ENCODE measurements at places on chromosomes 7 and 10.

DNA sequence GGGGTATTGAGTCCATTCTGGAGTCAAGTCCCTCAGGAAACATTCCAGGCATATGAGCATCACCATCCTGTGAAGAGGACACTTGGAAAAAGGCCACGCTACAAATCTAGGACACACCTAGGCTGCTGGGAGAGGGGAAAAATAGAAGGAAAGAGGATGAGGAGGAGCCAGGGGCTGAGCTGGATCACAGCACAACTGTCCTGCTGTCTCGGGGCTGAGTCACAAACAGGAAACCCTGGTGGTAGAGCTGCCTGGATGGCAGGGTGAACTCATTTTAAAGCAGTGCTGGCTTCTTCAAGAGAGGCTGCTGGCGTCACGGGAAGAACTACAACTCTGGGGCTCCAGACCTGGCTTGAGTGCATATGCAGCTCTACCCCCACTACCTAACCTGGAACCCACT lies 151.5 kb downstream of the RNF216 start:
- DNase-seq, result peak; percentile 29

- DNase-seq, result no peak
Observed at GRCh38 chr10:101478956-101479355, 109.1 kb downstream of the POLL start.

DNA sequence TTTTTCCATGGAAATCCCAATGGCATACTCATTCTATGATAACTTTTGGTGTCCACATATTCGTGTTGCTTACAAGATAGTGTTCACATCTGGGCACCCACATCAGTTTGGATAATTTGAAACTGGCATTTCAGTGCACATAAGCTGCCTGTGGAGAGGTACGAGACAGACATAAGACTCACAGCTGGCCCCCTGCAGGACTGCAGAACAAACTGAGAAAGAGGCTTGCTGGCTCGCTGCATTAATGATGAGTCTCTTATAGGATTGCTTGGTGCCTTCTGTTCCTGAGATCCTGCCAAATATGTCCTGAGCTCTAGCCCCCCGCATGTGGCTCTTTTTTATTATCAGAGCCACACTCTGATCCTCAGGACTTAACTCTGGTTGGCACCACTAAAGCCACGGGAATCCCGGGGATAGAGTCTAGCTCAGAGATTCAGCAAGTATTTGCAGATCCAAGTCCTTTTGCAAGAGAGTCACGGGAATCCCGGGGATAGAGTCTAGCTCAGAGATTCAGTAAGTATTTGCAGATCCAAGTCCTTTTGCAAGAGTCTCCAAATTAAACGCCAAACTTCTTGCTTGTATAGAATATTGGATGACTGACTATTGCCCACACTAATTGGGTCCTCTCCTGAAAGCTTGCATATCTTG lies 34.0 kb upstream of the JCAD start:
- no peak for DNase-seq

GRCh38 chr7:27661811-27662489 lies 733 bp downstream of the HIBADH start:
- no peak for DNase-seq

DNA sequence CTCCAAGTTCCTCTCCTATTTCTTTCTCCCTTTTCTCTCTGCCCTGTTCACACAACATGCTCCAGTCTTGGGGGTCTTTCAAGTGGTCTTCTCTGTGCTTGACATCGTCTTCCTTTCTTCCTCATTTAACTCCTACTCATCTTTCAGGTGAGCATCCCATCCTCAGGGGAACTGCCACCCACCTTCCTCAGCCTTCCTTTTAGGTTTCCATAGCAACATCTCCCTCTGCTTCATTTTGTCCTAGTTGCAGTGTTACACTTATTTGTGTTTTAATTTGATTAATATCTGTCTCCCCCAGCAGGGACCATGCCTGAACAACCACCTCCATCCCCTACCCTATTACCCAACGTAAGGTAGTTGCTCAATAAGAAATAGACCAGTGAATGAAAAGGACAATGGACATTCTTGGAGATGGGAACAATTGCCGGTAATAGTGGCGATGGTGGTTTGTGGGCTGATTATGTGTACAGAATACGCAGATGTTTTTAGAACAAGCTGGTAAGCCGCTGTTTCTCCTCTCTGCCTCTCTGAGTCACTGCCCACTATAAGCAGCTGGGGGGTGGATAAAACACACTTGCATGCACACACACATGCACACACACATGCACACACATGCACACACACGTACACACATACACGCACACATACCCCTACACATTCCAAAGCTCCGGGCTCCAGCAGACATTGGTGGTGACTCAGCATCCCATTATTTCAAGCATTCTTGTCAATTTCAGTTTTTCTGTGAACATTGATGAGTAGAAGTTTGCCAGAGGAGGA lies 251.6 kb downstream of the GATA3 start:
- DNase-seq, result no peak

- DNase-seq, result no peak
Observed at GRCh38 chr10:107425931-107426553, 261.5 kb upstream of the SORCS1 start.

GRCh38 chr10:72812753-72813430 lies 80.6 kb upstream of the OIT3 start:
- no peak for DNase-seq

- DNase-seq, result peak; percentile 3
Observed at GRCh38 chr7:93147363-93147762, 822 bp downstream of the SAMD9L start.

GRCh38 chr10:95663496-95663895 lies 7.0 kb upstream of the ALDH18A1 start:
- DNase-seq, result no peak

- no peak for DNase-seq
Observed at GRCh38 chr10:52652431-52653262, 119.9 kb downstream of the MBL2 start.

DNA sequence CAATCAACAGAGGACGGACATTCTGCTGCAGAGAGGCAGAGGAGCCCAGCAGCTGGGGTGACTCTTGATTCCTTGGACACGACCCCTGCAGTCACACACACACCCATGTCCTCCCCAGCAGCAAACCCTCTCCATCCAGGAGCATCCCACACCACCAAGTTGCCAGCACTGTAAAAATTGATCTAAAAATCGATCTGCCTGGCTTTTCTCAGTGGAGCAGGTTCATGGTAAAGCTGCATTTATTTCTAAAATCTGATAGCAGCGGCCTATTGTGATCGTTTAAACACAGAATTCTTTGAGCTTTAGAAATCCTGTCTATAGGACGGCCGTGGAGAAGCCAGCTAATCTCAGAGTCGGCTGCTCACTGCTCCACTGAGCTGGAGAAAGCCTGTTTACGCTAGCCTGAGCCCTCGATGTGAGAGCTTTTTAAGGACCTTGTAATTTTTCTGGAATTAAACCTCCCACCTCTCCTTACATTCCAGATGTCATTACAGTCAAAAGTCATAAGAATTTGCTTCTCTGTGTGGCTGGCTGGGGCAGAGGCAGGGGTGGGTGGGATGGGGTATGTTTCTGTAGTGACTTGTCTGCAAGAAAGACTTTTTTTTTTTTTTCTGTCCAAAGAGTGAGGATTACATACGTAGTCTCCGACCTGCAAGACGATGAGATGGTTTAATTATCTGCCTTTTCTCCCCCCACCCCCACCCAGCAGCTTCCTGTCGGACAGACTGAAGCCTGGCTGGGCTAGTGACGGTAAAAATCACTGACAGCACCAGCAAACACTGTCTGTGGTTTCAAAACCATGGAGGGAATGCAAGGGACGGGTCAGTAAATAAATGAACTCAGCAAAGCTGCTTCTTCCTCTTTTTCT lies 31.6 kb downstream of the TRIM8 start:
- DNase-seq, result no peak

DNA sequence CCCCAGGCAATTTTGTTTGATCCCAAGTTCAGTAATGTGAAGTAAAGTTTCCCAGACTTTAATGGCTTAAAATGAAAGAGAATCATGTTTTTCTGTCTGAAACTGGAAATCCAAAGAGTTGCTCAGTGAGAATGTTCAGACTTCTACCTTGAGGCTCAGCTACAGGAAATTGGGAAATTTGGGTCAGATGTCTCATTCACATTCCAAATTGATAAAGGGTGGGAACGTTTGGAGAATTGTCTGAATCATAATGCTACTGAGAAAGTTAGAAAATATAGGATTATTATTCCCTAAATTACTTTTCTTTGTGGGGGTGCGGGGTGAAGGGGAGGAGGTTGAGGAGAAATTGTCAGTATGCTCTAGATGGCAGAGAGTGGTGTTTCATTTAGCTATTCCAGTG lies 773.9 kb downstream of the LRMDA start:
- no peak for DNase-seq

DNA sequence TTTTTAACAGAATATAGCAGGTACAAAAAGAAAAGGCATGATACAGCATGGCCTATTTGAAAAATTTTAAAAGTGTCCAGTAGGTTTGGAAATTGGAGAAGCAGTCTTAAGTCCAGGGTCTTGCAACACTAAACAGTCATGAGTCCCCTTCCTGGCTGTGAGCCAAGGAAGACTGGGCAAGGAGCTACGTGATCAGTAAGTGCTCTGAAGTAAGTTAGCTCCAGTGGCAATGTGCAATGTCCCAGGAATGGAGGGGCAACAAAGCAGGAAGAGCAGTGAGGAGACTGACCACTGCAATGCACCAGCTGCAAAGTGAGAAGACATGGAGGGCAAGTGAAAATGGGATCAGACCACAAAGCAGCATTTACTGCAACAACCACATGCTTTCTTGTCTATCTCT lies 72.9 kb upstream of the GRID1 start:
- DNase-seq, result no peak

DNA sequence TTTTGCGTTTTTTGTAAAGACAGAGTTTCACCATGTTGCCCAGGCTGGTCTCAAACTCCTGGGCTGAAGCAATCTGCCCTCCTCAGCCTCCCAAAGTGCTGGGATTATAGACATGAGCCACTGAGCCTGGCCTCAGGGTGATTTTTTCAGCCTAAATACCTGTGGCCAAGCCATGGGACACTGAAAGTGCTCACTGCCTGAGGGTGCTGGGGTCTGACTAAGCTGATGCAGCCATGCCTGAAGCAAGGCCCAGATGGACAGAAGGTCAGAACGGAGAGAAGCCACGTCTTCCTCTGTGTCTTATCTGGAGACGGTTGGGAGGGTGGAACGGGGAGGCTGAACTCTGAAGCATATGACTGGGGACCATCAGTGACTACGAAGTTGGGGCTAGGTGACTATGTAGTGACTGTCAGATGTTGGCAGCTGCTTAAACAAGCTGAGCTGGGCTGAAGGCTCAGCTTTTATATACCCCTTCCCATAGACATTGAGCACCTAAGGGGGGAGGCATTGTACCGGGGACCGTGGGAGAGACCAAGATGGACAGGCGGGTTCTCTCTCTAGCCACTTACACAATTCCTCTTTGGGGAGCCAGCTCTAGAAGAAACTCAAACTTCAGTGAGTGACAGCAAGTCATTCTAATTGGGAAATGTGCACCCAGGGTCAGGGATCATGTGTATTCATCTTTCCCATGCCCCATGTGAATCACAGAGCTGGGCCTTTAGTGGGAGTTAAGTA lies 73.3 kb upstream of the HABP2 start:
- no peak for DNase-seq

DNA sequence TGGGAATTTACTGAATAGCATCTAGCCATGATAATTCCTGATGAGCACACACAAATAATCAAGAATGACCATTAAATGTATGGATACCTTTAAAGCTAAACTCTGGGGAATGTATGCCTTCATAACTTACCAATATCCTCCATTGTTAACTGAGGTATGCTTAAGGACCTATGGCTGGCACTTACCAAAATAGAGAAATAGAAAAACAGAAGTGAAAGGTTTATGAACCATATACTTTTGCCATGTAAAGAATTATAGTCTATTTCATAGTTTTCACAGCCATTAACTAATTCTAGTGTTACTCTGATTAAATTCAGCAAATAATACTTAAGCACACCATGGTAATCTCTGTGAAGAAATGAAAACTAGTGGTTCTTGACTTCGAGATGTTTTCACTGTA lies 1360.6 kb upstream of the LRRTM3 start:
- DNase-seq, result no peak

GRCh38 chr7:36044101-36044892 lies 108.8 kb upstream of the EEPD1 start:
- no peak for DNase-seq

GRCh38 chr7:67618556-67619162 lies 622.0 kb downstream of the TYW1 start:
- no peak for DNase-seq

DNA sequence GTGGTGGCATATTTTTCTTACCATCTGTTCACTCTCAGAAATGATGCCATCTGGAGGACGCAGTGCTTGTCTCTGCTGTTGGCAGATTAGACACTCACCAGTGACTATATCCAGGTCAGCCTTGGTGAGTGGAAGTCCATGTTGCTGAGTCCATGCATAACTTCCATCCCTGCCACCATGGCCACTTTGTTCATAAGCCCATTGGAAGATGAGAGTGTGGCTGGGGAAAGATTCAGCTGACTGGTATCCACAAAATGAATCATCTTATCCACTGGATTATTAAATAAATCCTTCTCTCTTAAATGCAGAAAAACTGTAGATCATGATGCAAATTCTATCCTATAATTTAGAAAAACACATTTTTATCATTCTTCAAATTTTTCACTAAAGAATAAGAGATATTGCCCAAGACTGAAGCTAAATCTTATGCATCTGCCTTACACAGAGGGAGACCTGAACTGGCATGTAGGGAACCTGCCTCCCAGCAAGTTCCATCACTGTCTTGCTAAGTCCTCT lies 726.9 kb downstream of the TNS3 start:
- no peak for DNase-seq

- DNase-seq, result no peak
Observed at GRCh38 chr7:133674079-133674763, 421.3 kb downstream of the EXOC4 start.

DNA sequence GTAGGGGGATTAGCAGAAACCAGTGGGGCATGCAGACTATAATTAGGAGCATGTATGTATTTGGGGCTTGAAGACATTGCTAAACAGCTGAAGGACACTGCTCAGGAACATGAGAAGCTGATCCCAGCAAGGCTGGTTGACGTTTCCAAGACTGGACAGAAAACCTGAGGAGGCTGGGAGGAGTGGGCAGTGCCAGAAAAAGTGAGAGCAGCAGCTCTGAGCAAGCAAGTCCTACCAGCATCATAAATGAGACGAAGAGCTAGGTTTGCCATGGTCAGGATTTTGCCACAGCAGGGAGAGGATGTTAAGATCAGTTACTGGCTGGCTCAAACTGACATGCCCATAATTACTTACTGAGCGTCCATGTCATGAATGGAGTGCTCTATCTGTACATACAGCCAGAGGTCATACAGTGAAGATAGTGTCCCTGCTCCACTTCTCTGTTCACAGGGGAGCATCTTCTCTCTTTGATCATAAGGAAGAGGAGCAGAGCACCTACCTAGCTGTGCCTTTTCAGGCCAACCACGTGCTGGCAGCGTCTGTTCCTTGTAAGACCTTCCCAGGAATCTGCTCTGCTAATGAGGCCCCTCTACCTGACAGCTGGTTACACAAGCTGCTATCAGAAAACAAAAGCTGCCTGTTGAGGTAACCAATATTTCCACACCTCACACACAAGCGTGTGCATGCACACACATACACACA lies 44.7 kb downstream of the PDE1C start:
- DNase-seq, result no peak
